DND-41 (cell line): ENCODE measurements at places on chromosomes 12 and 14.
A peak's percentile ranks its signal among the peaks of the same experiment; 100 is the strongest.

GRCh38 chr12:5856692-5857091, 88.4 kb downstream of the ANO2 start:
- no peak for DNase-seq

DNA sequence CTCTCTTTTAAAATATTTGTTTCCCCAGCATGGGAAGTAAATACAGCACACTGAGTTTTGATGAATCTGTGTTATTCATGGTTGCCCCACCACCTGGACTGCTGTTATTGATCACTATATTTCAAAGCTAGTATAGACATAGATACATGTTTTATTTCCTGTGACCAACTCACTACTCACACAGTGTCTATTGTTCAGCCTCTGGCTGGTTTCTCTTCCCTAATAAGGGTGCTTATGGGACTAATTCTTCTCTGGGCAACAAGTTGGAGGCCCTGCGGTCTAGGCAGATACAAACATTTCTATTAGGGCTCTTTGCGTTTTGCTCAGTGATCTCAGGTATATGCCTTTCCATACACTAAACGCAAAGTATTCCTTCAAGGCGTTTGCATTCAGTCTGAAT, 1191.0 kb upstream of the TMEM132C start:
- DNase-seq = no peak

- no peak for DNase-seq
Observed at GRCh38 chr12:98020376-98020775, 495.0 kb upstream of the TMPO start.

- DNase-seq = no peak
Observed at GRCh38 chr12:24491968-24492367, 456.9 kb downstream of the BCAT1 start.

DNA sequence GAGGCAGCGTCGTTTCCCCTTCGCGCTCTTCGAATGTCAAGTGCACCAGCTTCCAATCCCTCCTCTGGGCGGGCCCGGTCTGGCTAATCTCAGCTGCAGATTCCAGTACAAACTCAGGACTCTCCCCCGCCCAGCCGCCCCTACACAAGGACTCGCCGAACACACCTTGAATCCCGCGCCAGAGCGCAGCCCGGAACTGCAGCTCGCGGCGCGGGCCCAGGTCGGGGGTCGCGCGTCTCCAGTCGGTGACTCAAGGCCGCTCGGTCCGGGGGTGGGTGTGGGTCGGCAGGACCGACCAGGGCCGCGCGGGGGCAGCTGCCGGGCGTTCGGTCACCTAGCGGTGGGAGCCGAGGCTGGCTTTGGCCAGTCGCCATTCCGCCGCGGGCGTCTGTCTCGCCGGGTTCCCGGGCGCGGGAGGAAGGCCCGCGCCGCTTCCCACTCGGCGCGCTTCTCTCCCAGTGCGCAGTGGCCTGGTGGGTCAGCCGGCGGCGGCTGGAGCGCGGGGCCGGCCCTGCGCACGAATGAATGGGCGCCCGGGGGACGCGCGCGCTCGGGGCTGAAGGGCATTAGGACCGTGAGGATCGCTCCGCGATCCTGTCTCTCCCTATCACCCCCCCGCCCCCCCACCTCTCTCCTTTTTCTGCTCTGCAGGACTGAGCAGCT, at the start of gene GALNT16:
TSS of gene GALNT16 (plus strand) at position 632 of the 663 bp plus-strand sequence. CDS start 133 bp downstream, outside the sequence.
- DNase-seq = no peak

- no peak for DNase-seq
Observed at GRCh38 chr14:38723959-38724358, 379.1 kb downstream of the SEC23A start.

- no peak for DNase-seq
Observed at GRCh38 chr14:75334549-75335051, 56.0 kb downstream of the FOS start.

DNA sequence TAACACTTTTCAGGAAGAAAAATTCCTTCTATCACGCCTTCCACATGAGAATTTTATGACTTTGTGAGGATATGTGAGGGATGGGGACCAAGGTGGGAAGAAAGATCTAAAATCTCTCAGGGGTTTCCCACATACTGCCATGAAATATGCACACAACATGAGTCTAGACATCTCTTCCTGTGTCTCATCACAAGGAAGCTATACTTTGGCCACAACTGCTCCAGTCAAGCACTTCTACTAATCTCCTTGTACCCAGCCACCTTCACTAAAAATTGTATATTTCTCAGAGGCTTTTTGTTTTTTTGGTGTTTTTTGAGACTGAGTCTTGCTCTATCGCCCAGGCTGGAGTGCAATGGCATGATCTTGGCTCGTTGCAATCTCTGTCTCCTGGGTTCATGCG, 3.2 kb downstream of the OSBPL8 start:
- no peak for DNase-seq

- DNase-seq = no peak
Observed at GRCh38 chr14:102817942-102818940, 41.0 kb downstream of the TRAF3 start.

GRCh38 chr12:57149245-57149900, 2.0 kb upstream of the LRP1-AS start:
- DNase-seq = no peak

- no peak for DNase-seq
Observed at GRCh38 chr14:33150666-33151428, 212.2 kb downstream of the NPAS3 start.

DNA sequence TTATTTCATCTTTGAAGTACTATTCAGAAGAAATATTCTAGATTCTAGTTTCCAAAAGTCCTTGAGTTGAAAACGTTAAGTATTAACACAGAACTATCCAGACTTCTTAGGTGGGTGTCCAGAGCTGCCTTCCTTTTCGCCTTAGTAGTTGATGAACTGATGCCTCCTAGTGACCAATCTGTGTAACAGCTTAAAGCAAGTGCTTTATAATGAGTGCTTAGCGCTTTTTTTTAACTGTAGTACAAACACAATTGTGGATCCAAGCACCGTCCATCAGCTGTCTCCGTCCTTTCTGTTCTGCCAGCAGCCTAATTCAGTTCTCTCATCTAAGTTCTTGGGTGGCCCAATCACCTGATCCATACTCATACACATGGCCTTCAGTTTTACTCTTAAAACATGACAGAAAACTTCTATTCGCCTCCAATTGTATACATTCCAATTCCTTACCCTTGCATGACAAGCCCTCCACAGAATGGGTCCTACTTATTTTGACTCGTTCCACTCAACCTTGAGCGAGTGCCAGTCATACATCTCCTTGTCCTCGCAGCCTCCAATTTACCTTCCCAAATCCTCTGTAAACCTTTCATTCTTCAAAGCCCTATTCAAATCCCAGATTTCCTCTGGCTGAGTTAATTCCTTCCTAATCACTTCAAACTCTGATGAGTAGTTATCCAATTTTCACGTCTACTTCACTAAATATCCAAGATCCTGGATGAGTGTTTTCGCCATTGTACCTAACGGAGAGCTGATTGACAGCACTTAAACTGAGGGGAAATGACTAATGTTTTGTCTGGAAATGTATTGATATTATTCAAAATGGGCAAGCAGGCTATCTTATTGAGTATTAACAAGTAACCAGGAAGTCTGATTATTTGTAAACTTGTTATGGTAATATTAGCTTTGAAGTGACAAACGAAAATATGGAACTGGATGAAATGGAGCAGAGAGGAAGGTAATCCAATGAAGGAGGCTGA, 5.8 kb upstream of the PHLDA1 start:
- DNase-seq = peak; percentile 50

GRCh38 chr12:77923882-77924281, 93.2 kb downstream of the NAV3 start:
- no peak for DNase-seq

DNA sequence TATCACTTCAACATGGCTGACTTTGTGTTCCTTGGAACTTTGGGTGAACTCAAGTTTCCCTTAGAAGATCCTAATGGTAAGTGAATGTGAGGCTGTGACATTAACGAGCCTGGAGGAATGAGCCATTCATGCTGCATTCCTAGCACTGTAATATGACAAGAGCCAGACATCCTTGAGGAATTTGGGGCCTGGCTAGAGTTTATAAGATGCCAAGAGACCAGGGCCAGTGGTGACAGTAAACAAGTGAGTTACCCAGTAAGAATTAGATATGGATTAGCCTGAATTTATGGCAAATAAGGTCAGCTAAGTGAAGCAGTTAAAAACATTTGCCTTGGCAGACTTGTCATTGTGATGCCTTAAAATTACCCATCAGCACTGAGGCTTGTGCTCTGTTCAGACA, 232.4 kb downstream of the AKAP6 start:
- no peak for DNase-seq

DNA sequence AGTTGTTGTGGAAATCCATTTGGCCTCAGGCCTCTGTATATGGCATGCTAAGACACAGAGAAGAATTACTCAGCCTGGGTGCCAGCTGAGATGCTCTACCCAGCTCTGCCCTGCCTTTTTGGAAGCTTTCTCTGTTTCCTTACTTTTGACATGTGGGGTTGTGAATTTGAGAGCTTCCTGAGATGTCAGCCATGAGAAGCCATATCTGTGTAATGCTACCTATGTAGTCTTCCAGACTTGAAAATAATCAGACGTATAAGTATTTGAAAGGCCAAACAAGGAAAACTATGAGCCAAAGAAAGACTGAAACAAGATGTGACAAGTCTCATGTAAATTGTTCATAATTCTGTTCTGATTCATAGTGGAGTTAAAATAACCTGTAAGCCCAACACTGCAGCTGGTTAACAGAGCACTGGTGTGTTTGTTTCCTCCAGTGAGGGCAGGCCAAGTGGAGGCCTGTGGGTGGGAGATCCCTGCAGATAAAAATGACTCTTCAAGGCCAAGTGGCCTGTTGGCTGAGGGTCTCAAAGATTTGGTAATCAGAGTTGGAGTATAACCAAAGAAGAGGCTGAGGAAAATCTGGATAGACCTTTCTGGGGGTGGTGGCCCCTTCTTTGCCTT, 94.0 kb downstream of the TMX1 start:
- DNase-seq = no peak

DNA sequence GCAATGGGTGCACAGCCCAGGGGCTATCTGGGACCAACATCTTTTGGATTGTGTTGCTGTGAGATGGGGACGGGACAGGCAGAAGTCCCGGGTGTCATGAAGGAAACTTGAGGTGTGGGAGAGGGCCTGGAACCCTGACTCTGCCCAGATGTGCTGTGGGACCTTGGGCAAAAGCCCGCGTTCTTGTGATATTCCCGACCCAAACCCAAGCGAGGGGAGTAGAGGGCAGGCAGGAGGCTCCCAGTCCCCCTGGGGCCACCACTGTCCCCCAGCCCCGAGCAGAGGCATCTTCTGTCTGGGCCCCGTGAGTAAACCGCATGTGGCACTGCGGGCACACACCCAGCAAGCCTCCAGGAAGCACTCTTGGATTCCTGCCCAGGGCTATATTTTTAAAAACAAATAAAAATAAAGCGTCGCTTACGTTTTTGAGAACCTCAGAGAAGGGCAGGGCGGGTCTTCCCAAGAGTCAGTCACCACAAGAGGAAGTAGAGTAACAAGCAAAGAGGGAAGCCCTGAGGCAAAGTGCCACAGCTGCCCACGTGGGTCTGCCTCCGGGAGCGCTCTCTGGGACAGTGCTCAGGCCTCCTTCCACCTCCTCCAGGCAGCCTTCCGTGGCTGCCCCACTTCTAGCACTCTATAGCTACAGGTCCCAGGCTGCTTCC, 39.5 kb downstream of the BEGAIN start:
- DNase-seq = peak; percentile 84

DNA sequence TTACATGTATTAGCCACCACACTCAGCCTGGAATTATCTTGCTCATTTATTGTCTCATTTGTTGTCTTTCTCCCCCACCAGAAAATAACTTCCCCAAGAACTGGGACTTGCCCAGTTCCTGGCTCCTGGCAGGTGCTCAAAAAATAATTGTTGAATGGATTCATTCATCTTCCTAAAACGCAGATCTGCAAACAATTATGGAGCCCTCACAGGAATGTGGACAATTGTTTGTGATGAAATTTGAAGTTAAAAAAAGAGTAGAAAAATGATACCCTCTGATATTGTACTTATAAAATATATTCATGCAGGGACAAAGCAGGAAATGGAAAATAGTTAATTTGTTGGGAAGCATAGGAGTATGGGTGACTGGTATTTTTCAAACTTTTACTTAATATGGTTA, 60.7 kb upstream of the MAP1LC3B2 start:
- DNase-seq = no peak

GRCh38 chr12:124432376-124432775, 135.0 kb downstream of the NCOR2 start:
- no peak for DNase-seq

- DNase-seq = peak; percentile 59
Observed at GRCh38 chr12:67441736-67442346, 172.7 kb downstream of the CAND1 start.

DNA sequence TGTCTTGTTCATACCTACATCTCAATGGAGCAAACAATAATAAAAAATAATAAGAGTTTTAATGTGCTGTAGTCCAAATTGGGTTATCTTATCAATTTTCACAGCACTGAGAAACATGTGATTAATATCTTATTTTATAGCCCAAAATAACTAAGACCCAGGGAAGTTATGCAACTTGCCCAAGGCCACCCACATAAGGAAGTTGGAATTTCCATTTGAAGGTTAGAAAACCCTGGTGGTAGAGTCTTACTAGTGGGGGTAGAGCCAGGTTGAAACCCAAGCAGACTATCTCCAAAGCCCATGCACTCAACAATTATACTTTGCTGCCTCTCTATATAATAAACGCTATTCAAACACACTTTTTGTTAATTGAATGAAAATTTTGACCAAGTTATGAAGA, 270.0 kb upstream of the CAND1 start:
- DNase-seq = no peak

DNA sequence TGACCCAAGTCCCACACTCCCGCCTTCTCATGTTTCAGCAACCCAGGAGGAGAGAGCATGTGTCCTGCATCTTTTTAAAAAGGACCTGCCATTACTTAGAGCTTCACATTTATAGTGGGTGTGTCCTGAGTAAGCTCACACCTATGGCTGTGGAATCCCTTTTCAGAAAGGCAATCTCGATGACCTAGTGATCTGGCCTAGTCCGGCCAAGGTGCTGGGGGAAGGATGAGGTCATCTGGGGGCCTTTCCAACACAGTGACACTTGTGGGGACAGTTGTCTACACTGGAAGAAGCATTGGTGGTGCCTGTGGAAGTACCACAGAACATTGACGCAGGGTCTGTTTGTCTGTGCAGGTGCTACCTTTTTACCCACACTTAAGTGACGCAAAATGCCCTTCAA, 8.2 kb downstream of the TCP11L2 start:
- DNase-seq = no peak
